DMS 273 treated with DMSO at 0.1 percent for 48 hours (cell line): ENCODE measurements at places on chromosomes 13 and 19.

GRCh38 chr13:93689333-93689732, 462.7 kb downstream of the GPC6 start:
- DNase-seq = no peak

- DNase-seq = no peak
These were observed 820 bp downstream of the EID2 start for GRCh38 chr19:39539165-39539517.

DNA sequence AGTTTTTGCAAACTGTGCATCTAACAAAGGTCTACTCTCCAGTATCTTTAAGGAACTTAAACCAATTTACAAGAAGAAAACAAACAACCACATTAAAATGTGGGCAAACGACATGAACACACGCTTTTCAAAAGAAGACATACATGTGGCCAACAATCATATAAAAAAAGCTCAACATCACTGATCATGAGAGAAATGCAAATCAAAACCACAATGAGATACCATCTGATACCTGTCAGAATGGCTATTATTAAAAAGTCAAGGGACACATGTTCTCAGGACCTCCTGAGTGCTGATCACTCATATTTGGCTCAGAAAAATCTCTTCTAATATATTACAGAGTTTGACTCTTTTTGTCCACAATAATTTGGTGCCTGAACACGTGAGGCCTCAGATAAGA, 14.2 kb upstream of the LILRB1 start:
- DNase-seq = no peak

DNA sequence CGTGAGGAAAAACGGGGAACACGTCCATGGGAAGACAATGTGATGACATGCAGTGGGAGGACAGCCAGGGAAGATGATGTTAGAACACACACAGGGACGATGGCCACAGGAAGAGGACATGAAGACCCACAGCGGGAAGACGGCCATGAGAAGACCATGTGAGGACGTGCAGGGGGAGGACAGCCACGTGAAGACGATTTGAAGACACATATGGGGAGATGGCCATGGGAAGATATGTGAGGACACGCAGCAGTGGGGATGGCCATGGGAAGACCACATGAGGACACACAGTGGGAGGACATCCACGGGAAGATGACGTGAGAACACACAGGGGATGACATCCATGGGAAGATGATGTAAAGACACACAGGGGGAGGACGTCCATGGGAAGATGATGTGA, 83.8 kb downstream of the UQCRFS1 start:
- no peak for DNase-seq

DNA sequence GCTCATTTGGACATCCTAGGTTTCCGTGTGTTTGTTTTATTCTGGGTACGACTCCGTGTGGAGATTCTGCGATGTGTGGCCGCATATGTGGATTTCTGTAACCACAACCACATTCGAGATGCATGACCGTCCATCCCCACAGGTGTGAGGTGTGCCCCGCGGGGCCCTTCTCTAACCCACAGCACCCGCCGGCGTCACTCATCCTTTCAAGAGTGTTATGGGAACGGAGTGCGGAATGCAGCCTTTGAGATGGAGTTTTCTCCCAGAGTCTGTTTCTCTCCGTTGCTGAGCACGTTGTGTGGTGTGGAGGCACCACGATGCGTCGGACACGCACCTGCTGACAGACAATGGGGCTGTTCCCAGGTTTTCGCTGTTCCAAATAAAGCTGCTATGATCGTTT, 40.0 kb downstream of the C13orf46 start:
- no peak for DNase-seq

GRCh38 chr13:41470196-41470595, 12.8 kb downstream of the RGCC start:
- DNase-seq = no peak

- DNase-seq = no peak
These were observed 175.0 kb downstream of the URI1 start for GRCh38 chr19:30116984-30117555.

GRCh38 chr13:108902405-108903155, 273.2 kb downstream of the MYO16 start:
- no peak for DNase-seq

- DNase-seq = no peak
These were observed 66.3 kb downstream of the ZIC5 start for GRCh38 chr13:99905224-99905623.

GRCh38 chr13:37526710-37527473, 71.7 kb downstream of the POSTN start:
- DNase-seq = no peak

DNA sequence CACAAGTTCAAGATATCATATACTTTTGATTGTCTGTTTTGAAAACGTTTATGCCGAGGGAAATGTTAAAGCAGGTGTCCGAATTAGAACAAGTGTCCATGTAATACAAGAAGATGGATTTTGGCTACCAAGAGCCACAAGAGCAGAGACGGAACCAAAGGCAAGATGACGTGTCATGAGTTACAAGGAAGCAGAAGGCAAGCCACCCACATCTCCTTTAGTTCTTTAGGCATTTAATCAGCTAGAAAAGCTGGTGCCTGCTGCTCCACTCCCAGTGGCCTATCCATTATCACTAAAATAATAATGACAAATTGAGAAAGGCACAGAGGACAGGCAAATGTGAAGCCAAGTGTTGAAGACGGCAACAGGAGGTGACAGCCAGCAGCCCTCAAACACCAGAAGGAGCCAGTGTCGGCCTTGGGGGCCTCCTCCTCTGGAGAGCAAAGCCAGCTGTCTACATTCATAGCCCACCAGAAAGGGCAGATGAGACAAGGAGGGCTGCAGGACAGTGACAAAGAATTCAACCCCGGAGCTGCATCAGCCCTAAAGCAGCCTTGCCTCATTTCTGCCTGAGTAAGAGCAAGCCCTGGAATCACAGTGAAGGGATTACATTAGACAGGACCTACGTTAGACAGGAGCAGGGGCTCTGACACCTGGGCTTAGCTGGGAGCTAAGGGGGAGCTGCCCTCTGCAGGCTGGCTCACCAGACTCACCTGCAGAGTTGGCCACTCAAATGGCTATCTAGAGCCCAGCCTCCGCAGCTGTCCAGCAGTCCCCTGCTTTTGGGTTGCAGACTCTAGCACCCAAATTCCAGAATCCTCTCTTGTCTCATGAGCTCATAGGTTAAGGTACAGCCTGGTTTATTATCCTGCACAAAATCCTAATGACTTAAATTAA, 569.9 kb downstream of the UQCRFS1 start:
- no peak for DNase-seq

GRCh38 chr19:4376028-4376670, 24.2 kb downstream of the SH3GL1 start:
- DNase-seq = no peak

DNA sequence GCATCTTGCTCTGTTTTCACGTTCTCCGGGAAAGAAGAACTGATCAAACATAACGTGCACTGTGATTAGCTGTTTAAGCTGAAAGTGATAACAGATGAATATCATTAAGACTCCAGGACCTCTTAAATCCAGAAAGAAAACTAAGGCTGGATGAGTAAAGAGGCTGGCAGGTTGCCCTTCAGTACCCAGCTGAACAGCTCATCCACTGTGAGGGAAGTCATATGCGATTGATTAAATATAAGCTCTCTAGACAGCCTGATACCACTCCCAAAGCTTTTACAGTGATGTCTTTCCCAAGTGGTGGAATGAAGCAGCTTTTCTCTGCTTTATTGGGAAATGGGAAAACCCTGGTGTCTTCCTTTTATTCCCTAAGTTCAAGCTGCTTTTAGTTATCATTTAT, 116.9 kb downstream of the EFNB2 start:
- no peak for DNase-seq

DNA sequence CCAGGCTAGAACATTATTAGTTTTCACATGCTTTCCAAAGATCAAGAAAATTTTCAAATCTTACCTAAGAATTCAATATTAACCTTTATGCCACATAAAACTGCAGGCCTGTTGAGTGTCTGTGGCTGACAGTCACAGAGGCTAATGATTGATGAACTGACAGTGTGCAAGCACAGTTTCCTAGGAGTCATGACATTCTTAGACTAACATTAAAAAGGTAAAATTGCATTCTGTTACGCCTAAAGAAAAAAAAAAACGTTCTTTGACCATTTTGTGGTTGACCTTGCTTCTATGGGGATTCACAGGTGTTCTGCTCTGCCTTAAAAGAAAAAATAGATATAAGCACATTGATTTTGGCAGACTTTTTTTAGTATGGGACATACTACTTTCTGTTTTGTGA, 1776.2 kb downstream of the PCDH9 start:
- DNase-seq = no peak

GRCh38 chr13:36436811-36437210, 4.5 kb downstream of the CCNA1 start:
- DNase-seq = no peak

- no peak for DNase-seq
These were observed 4.2 kb upstream of the PLIN4 start for GRCh38 chr19:4522291-4523002.

DNA sequence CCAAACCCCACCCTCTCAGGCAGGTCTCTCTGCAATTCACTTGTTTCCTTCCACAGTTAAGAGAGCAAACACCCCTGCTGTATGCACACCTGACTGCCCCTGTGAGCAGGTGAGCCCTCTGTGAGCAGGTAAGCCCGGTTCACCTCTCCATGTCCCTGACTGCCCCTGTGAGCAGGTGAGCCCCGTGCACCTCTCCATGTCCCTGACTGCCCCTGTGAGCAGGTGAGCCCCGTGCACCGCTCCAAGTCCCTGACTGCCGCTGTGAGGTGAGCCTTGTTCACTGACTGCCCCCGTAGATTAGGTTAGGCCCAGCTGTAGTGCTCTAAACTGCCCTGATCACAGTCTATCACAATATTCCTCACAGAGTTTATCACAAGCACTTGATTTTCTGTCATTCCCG, 29.2 kb downstream of the TMTC4 start:
- no peak for DNase-seq

DNA sequence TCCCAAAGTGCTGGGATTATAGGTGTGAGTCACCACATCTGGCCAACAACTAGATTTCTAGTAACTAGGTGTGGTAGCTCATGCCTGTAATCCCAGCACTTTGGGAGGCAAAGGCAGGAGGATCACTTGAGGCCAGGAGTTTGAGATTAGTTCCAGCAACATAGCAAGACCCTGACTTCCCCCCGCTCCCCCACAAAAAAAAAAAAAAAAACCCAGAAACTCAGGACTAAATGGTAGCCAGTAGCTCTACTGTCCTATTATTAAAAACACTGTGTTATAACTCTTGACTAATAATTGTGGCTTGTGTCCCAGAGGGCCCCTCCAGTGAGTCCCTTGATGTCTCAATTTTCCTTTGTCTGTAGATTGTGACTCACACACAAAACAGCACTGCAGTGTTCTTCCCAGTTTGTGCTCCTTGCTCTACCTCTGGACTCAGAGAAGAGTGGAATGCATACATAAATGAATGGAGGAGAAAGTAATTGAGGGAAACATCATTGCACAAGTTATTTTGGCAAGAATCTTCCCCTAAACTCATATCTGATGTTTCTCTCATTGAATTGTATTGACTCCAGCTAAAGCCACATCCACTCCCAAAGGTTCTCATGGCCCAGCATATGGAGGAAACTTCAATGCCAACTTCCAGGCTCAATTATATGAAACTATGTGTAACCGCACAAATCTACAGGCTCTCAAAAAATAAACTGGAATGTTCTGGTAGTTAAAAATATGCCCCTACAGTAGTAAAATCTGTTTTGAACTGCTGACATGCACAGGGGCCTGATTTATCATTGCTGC, 8.8 kb downstream of the TPT1 start:
- no peak for DNase-seq

- no peak for DNase-seq
These were observed 206.9 kb upstream of the ZNF536 start for GRCh38 chr19:30165228-30165813.

DNA sequence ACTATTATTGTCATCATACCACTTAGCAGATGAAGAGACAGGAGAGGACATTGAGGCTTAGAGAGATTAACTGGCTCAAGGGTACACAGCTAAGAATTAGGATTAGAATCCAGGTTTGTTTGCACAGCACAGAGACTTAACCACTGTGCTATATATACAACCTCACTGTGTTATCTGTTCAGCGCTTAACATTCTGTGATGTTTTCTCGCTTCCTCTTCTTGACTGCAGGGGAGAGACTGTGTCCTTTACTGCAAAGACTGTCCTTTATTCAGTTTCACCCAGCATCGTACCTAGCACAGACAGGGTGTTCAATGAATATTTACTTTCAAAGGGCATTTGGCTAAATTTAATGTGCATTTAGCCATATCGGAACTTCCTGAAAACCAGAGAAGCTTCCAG, 54.9 kb upstream of the PCDH8 start:
- no peak for DNase-seq

GRCh38 chr13:113918981-113919701, 54.7 kb downstream of the C13orf46 start:
- no peak for DNase-seq

DNA sequence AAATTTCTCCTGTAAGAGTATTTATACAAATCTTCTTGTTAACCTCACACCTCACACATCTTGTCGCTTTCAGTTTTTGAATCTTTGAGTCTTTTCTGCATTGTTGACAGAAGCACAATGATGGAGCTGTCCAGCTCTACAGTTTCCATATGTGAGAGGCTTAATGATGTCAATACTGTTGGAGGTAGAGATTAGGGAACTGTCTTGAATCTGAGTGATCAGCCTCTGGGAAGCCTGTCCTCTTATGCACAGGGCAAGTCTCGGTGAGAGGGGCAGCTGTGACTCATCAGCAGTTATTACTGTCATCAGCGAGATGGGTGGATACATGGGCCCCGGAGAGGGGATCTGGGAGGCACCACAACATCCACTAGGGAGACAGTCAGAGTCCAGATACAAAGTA, 4.6 kb upstream of the ITGBL1 start:
- no peak for DNase-seq

DNA sequence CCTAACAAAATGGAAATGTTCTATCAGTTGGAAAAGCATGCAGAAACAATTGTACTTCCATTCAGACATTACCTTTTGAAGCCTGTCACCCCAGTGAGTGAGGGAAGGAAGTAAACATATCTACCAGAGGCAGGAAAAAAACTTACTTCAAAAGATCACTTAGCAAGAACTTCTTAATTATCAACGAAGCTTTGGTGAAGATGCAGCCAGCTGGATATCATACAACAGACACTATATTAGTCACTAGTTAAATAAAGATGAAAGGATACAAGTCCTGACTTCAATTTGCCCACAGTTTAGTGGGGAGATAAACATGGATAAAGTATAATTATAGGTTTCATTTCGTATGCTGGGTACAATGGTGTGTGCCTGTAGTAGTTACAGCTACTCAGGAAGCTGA, 148.8 kb downstream of the TNFRSF19 start:
- no peak for DNase-seq

DNA sequence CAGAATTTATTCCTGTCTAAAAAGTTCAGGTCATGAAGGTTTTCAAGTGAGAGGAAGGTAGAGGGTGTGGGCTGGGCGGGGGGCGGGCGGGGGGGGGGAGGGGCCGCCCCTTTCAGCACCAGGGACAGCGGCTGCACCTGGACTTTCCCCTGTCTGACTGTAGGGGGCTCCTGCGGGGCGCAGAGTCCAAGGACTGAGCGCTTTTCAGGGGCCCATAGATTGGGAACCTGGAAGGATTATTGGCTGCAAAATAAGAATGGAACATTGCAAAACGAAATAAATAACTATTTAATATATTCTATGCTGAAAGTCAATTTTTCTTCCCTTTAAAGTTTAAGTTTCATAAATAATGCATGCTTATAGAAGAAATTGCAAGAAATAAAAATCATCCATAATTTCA, 8.9 kb upstream of the CYP4F3 start:
- no peak for DNase-seq
